Mesothelial cell of epicardium (in vitro differentiated cells): ENCODE measurements at places on chromosomes 4 and X. TPM values are rescaled to one million over a fixed set of nuclear protein-coding genes. Genes with fewer than 3 reads are reported as not detected.

- peaks cover 20% of the 10 kb centered on the region for H3K4me1 ChIP-seq
- H3K36me3 ChIP-seq = peaks cover 2% of the 10 kb centered on the region
- no peak overlapping the region for H3K4me3 ChIP-seq
- no peak overlapping the region for H3K27ac ChIP-seq
- no peaks in the 10 kb centered on the region for H3K27me3 ChIP-seq
Measured at GRCh38 chr4:138217567-138217966, 24.6 kb downstream of the SLC7A11 start.

GRCh38 chr4:171203425-171203824 lies 609.8 kb upstream of the GALNTL6 start:
- H3K36me3 ChIP-seq = no peaks in the 10 kb centered on the region
- no peak overlapping the region for H3K4me3 ChIP-seq
- no peaks in the 10 kb centered on the region for H3K4me1 ChIP-seq
- no peaks in the 10 kb centered on the region for H3K27me3 ChIP-seq

The UGT2A1 gene
- total RNA-seq = not detected in 3 replicates

The SH2D1A gene
- not detected in 3 replicates for total RNA-seq
